ENCODE measurements at places on chromosomes 1 and 21. TPM values are rescaled to one million over a fixed set of nuclear protein-coding genes. Genes with fewer than 3 reads are reported as not detected.
A peak's percentile ranks its signal among the peaks of the same experiment; 100 is the strongest.

The AMPD1 gene
- total RNA-seq: not detected

The GPR52 gene
- 1.7 TPM for total RNA-seq

The SYNJ1 gene
- 14.4 TPM for total RNA-seq

The SLC6A9 gene
- 6.8 TPM for total RNA-seq

The ITPKB gene
- 39.6 TPM for total RNA-seq

The MIXL1 gene
- total RNA-seq: not detected

The OR2L5 gene
- not detected for total RNA-seq

The TMEM240 gene
- total RNA-seq: 0.59 TPM

The MAEL gene
- not detected for total RNA-seq

The PYHIN1 gene
- total RNA-seq: 23.9 TPM

The CD2 gene
- 353 TPM for total RNA-seq

The NCMAP gene
- not detected for total RNA-seq

- no peak for DNase-seq
Measured at GRCh38 chr1:81142099-81142826, 658.5 kb upstream of the ADGRL2 start.

DNA sequence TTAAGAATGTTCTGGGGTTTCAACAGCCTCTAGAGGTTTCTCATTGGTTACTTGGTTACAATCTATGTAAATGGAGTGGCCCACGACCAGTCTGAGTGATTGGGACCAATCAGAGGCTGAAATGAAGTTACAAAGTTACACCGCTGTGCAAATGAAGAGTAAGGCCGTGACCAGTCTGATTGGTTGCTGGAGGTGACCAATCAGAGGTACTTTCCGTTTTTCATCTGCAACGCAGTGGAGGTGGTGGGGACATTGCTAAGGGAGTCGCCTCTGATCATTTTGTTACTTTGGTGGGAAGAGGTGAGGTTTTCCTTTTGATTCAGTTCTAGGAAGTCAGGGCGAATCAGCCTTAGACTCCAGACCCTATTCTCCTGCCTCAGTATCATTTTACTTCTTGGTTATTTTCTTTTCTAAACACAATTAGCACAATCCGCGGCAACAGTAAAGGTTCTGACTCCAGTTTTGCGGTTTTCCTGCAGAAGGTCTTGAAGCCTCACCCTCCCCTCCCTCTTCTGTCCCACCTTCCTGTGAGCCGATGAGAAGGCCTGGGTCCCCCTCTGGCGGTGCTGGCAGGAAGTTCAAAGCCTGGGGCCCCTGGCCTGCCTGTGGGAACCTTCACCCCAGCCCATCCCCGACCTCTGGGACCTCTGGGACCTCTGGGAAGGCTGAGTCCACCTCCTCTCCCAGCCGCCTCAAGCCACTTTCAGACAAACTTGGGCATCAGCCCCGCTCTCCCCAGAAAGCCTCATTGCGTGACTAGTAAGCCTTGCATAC is 38.7 kb upstream of the TTC34 start:
- DNase-seq: peak; percentile 26

DNA sequence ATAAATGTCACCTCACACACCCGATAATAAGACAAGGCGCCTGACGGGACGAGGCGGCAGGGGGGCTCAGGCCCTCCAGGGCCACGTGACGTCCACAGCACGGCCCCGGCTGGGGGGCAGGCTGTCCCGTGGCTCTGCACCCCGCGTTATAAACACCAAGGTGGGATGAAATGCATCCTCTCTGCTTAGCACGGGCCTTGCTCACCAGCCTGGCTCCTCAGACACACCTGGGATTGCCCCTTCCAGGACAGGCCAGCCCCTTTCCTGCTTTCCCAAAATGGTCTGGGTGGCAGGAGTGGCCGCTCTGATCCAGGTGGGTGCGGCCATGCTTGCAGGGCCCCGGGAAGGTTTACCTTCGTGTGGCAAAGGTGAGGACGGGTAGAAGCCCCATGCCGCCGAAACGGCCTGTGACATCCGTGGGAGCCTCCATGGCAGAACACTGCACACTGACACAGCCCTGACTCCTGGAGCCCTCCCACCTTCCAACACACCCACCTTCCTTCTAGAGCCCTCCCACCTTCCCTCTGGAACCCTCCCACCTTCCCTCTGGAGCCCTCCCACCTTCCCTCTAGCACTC is 35.9 kb downstream of the SLC19A1 start:
- DNase-seq: peak; percentile 41

- no peak for DNase-seq
Measured at GRCh38 chr1:194512957-194513356, 1326.5 kb upstream of the B3GALT2 start.

DNA sequence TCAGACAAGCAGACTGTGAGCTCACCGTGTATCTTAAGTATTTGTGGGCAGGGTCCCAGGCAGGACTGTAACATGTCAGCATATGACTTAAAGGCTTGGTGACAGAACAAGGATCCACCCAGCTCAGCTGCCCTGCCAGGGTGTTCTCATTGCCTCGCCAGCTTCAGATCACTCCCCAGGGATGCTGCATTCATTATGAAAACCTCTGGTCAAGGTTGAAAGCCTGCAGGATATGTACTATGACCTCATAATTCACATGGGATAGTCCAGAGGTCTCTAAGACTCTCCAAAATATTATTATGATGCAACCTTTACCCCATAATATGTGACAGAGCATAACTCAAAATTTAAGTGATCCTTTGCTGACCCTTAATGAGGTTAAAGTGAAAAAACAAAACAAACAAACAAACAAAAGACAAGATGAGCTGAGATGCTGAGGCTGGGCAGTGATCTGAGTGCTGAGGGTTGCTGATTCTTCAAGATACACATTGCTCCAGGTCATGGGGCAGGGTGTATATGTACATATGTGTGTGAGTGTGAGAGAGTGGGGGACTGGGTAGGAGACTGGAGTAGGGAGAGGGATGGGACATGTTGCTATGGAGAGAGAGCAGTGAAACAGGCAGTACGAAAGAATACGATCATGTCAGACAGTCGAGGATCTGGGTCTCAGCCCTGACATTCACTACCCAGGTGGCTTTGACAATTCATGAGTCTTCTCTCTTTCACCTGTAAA is 98.8 kb upstream of the DUSP10 start:
- DNase-seq: no peak

DNA sequence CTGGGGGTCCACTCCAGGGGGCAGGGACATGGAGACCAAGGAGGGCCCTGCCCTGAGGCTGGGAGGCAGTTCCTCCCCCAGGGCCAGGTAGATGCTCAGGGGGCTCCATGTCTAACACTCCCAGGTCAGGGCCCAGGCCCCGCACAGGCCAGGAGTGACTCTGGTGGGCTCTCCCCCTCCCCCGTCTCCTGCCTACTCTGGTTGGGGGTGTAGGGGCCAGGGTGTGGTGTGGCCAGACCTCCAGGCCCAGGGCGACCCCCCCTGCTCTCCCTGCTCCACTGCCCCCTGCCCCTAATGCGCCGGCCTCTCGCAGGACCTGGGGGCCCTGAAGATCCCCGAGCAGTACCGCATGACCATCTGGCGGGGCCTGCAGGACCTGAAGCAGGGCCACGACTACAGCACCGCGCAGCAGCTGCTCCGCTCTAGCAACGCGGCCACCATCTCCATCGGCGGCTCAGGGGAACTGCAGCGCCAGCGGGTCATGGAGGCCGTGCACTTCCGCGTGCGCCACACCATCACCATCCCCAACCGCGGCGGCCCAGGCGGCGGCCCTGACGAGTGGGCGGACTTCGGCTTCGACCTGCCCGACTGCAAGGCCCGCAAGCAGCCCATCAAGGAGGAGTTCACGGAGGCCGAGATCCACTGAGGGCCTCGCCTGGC is 19.7 kb upstream of the CCDC27 start:
- DNase-seq: no peak

DNA sequence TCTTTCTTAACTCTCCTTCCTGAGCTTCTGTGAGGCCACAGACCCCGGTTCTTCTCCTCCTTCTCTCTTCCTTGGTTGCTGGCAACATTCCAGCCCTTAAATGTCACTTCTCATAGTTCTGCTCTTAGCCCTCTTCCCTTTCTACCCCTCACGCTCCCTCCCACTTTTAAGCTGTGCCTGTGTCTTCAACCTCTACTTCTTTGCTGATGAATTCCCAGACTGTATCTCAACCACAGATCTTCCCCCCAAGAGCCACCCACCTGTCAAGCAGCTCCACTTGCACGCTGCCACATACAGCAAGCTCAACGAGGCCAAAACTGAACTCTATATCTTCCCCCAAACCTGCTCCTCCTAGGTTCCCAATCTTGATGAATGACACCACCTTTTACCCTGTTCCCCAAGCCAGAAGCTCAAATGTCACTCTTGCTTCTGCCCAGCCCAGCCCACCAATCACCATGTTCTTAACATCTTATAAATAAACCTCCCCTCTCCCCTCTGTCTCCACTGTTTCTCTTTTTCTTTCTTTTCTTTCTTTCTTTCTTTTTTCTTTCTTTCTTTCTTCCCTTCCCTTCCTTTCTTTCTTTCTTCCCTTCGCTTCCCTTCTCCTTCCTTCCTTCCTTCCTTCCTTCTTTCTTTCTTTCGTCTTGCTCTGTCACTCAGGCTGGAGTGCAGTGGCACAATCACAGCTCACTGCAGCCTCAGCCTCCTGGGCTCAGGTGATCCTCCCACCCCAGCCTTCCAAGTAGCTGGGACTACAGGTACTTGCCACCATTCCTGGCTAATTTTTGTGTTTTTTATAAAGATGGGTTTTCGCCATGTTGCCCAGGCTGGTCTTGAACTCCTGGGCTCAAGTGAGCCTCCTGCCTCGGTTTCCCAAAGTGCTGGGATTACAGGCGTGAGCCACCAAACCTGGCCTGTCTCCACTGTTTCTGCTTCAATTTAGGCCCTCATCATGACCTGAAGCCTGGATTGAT is 19.8 kb upstream of the PTP4A2 start:
- no peak for DNase-seq

DNA sequence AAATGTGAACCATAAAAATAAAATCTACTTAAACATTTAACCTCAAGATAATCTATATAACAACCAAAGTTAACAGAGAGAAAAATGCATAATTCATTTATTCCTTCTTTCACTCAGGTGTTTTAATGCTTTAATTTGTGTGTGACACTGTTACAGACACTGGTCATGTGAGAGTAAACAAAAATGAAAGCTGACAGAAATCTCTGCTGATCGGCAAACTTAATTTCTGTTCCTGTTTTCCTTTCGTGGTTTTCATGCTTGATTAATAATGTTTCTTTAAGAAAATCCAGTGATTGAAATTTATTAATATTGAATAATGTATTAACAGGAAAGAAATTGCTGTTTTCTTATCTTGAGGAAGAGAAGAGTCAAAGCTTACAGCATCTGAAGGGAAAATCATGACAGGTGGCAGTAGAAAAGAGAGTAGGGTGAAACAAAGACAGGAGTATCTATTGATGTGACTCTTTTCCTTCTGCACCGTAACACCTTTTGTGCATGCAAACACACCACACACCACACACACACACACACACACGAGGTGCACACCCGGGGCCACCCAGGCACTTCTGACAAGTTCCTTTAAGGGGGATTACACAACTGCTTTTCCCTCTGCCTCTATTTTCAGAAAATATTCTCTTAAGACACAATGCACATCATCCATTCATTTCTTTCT is 1.6 kb downstream of the OR2AK2 start:
- no peak for DNase-seq

- DNase-seq: no peak
Measured at GRCh38 chr1:151533870-151534269, 6.2 kb upstream of the TUFT1 start.

GRCh38 chr1:219692981-219693380 is 80.1 kb upstream of the ZC3H11B start:
- no peak for DNase-seq

DNA sequence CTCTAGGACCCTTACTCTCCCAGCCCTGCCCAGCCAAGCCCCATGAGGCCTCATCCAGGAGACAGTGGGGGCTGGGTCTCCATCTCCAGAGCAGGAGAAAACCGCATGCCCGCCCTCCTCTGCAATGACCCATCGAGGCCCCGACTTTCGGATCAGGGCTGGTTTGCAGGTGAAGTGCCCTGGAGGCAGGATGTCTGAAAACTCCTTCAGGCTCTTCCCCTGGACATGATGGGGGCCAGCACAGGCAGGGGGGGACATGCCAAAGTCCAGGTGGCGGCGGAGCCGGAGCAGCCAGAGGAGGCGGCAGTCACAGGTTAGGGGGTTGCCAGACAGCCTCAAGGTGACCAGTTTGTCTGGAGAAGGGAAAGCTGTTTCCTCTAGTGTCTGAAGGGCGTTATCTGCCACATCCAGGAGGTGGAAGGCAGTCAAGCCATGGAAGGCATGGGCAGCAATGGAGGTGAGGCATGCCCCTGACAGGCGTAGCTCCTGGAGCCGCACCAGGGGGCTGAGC is 3.9 kb downstream of the LINGO4 start:
- no peak for DNase-seq

- no peak for DNase-seq
Measured at GRCh38 chr1:177902266-177902665, 67.6 kb downstream of the SEC16B start.

DNA sequence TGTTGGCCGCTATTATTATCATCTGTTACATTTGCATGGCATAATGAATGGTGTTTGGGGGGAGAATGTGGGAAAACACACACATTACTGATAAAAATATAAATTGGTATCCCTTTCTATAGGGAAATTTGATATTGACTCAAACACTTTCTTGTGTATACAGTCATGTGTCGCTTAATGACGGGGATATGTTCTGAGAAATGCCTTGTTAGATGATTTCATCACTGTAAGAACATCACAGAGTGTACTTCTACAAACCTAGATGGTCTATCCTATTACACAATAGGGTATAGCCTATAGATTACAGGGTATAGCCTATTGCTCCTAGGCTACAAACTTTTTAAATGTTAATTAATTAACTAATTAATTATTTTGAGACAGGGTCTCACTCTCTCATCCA is 67.2 kb upstream of the B3GALNT2 start:
- no peak for DNase-seq

DNA sequence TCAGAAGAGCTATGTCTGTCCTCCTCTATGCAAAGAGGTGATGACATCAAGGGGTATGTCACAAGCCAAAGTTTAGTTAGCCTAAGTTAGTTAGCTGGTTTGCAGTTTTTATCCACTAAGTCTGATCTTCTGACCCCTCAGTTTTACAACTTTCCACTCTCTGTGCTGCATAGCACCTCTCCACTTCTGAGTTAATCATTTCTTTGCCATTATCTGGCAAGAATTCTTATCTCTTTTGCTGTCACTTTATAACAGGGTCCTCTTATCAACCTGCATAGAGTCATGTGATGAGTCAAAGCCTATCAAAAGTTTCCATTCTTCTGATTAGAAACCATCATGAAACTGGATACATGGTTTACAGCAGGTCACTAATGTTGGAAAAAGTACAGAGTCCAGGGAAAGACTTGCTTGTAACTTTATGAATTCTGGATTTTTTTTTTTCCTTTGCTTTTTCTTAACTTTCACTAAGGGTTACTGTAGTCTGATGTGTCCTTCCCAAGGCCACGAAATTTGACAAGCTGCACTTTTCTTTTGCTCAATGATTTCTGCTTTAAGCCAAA is at the start of gene NR5A2:
Gene NR5A2, plus strand, starts transcription at position 447 of the 560 bp plus-strand sequence. CDS start 138 bp downstream, outside the sequence.
- DNase-seq: no peak

DNA sequence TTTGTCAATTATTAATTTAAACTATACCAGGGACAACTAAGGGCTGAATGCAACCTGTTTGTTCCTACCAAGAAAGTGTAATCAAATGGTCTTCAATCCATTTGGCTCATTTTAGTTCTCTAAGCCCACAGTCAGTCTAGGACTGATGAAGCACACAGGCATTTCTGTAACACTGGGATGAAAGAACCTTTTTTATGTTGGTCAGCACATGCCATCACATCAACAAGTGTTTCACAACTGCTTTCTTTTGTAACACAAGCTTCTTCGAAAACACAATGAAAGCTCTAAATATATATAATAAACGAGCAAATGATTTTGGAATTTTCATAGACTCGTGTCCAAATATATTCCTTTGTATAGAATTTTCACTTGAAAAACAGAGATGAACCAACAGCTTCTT is 28.8 kb downstream of the HEATR1 start:
- DNase-seq: no peak

GRCh38 chr1:42734201-42735035 is 5.6 kb downstream of the CLDN19 start:
- no peak for DNase-seq

All from CD8-positive, alpha-beta memory T cell (primary cell).